ENCODE measurements at places on chromosomes 2 and 18.

DNA sequence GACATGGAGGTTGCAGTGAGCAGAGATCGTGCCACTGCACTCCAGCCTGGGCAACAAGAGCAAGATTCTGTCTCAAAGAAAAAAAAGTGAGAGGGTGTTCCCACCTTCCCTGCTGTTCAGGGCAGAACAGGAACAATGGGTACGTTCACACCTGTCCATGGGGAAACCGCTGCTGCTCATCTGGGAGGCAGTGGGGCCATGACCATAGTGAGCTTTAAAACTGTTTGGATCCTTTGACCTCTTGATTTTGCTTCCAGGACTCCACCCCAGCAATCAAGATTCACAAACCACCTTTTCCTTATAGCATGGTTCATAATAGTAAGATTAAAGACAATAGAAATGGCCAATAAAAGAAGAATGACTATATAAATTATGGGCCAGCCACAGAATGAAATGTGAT lies 209.2 kb downstream of the ARL4C start:
- DNase-seq: no peak

GRCh38 chr2:54927751-54928615 lies 122.3 kb downstream of the RTN4 start:
- DNase-seq: no peak

GRCh38 chr2:70777450-70777849 lies 9.4 kb upstream of the ADD2 start:
- no peak for DNase-seq

DNA sequence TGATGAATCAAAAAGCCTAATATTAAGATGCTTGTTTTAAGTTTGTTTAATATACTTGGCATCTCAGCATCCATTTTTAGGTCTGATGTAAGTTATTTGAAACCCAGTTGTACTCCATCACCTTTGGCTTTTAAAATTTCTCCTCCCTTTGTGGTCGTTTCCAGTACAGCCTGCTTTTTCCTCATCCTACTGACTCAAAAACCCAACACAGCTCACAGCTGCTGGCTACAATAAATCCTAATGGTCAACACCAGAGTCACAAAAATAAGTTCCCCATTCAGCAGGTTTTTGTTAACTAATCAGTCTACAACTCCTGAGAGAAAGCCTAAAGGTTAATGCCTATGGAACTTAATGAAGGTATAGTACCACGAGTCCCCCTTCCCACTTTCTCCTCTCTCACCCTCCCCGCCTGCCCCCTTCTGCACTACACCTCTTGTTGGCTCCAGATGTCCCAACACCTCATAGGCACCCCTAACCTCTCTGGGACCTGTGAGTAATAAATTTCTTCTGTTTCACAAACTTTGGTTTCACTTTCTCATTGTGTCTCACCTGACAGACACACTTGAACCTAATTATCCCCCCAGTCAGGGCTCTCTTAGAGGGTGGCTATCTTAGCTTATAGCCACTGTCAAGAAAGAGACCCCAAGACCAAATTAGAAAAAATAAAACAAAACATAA lies 148.6 kb downstream of the GALNT1 start:
- no peak for DNase-seq

DNA sequence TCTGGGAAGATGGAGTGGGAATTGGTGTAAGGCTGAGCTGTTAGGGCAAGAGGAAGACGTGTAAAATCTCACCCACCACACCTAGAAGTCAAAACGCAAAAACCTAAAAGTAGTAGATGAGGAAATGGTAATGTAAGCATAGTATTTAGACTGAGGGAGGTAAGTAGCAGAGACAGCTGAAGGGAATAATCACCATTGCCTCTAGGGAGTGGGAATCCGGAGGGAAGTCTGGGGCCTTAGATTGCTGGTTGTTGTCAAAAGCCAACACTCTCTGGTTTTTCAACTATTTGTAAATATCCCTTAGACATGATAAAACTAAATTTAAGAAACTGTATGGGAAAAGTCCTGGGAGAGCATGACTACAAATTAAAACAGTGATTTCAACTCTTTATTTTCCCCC lies 28.7 kb upstream of the MYCN start:
- no peak for DNase-seq

Measured in hematopoietic multipotent progenitor cell (in vitro differentiated cells).